ENCODE measurements at places on chromosomes 5 and 9. TPM values are rescaled to one million over a fixed set of nuclear protein-coding genes. Genes with fewer than 3 reads are reported as not detected.

DNA sequence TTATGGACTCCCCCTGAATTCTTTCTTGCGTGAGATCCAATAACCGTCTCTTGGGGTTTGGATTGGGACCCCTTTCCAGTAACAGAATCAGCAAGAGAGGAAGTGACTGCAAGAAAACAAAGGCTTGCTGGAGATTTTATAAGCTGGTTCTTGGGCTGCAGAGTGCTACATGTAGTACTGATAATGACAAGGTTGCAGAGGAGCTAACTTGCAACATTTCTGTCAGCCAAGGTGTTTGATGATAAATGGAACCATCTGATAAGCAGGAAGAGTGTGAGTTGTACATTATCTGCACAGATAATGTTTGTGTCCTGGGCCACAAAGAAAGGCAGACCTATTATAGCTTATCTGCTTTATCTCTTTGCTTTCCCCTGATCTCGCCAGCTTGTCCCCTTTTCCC lies 37.1 kb downstream of the DNAJB5 start:
- peaks cover 9% of the 10 kb centered on the region for H3K4me1 ChIP-seq
- H3K4me3 ChIP-seq = peak overlapping the region; percentile 70
- peak overlapping the region; percentile 51 for H3K27ac ChIP-seq

DNA sequence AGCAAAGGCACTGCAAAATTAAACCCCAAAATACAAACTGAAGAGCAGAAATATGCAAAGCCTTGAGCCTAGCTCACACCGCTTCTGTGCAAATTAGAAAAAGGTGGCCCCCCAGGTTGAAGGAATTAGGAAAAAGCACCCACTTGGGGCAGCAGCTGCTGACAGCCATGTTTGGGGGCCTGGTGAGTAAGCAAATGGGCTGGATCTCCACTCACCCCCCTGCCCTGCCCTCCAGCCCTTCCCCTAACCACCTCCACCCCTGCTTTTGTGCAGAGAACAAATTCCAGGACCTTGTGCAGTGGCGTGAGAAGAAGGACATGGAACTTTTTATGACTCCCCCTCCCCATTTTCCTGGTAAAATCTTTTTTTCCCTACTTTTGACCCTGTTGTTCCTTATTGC lies 92.0 kb upstream of the DNAH5 start:
- peaks cover 31% of the 10 kb centered on the region for H3K27me3 ChIP-seq
- peak; percentile 70 for DNase-seq
- H3K36me3 ChIP-seq = no peaks in the 10 kb centered on the region
- peak overlapping the region; percentile 3 for H3K4me3 ChIP-seq
- H3K4me1 ChIP-seq = peaks cover 21% of the 10 kb centered on the region

- no peaks in the 10 kb centered on the region for H3K36me3 ChIP-seq
- H3K27ac ChIP-seq = no peak overlapping the region
- peak; percentile 39 for DNase-seq
- H3K4me1 ChIP-seq = peaks cover 4% of the 10 kb centered on the region
- H3K4me3 ChIP-seq = no peak overlapping the region
- H3K27me3 ChIP-seq = peaks cover 98% of the 10 kb centered on the region
These were observed 2.2 kb downstream of the PAX5 start for GRCh38 chr9:37031902-37032301.

- H3K36me3 ChIP-seq = no peaks in the 10 kb centered on the region
- no peak overlapping the region for H3K27ac ChIP-seq
- H3K27me3 ChIP-seq = no peaks in the 10 kb centered on the region
- DNase-seq = no peak
- H3K4me3 ChIP-seq = no peak overlapping the region
These were observed 148.3 kb downstream of the CACNA1B start for GRCh38 chr9:138025908-138026307.

CDKN2B-AS1 gene
- not detected for total RNA-seq

HTR4 gene
- total RNA-seq = not detected

- DNase-seq = no peak
- H3K36me3 ChIP-seq = no peaks in the 10 kb centered on the region
- H3K27ac ChIP-seq = no peak overlapping the region
- H3K4me3 ChIP-seq = no peak overlapping the region
- no peaks in the 10 kb centered on the region for H3K27me3 ChIP-seq
These were observed 93.8 kb downstream of the NXNL2 start for GRCh38 chr9:88628811-88629210.

COL15A1 gene
- total RNA-seq = 0.27 TPM

EFNA5 gene
- total RNA-seq = 81.7 TPM

DNA sequence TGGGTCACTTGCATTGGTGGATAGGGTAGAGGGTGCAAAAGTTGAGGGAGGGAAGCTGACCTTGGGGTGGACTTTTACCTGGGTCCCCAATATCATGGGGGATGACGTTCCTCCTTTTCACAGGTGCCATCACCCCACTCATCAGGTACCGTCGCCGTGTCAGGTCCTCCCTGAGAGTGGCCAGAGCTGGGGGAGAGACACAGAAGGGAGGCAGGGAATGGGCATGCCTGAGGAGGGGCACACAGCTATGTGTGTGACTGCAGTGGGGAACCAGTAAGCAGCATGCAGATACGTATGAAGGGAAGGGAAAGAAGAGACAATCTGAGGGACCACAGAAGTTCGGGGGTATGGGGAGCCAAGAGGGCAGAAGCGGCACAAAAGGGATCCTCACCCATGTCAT lies 6.5 kb downstream of the CREB3 start:
- DNase-seq = no peak
- no peaks in the 10 kb centered on the region for H3K27me3 ChIP-seq
- H3K4me1 ChIP-seq = peaks cover 3% of the 10 kb centered on the region
- no peak overlapping the region for H3K27ac ChIP-seq

DNA sequence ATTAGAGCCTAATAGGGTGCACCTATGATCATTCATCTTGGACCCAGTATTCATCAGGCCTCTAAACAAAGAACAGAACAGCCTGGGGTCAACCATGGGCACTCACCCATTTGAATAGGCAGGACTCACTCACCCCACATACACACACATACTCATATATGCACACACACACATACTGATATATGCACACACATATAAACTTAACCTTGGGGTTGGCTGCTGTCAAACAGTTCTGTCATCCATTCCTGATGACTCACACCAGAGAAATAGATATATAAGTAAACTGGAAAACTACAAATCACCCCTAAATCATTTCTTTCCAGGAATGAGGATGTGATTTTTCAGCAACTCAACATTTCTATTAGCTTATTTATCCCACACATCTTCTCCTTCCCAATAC lies 51.3 kb downstream of the ARL15 start:
- H3K4me3 ChIP-seq = no peak overlapping the region
- no peak overlapping the region for H3K27ac ChIP-seq
- no peaks in the 10 kb centered on the region for H3K27me3 ChIP-seq
- no peaks in the 10 kb centered on the region for H3K36me3 ChIP-seq
- peaks cover 7% of the 10 kb centered on the region for H3K4me1 ChIP-seq

- no peaks in the 10 kb centered on the region for H3K4me1 ChIP-seq
- peak; percentile 80 for DNase-seq
- no peak overlapping the region for H3K4me3 ChIP-seq
These were observed 268.2 kb upstream of the TAS2R1 start for GRCh38 chr5:9898319-9898718.

GRCh38 chr5:55232271-55232984 lies 980 bp downstream of the CCNO start:
- peak; percentile 84 for DNase-seq
- H3K4me1 ChIP-seq = peaks cover 14% of the 10 kb centered on the region

DBH gene
- not detected for total RNA-seq

Data from endodermal cell (in vitro differentiated cells).